ENCODE measurements at places on chromosomes 6 and 20. TPM values are rescaled to one million over a fixed set of nuclear protein-coding genes. Genes with fewer than 3 reads are reported as not detected.

DNA sequence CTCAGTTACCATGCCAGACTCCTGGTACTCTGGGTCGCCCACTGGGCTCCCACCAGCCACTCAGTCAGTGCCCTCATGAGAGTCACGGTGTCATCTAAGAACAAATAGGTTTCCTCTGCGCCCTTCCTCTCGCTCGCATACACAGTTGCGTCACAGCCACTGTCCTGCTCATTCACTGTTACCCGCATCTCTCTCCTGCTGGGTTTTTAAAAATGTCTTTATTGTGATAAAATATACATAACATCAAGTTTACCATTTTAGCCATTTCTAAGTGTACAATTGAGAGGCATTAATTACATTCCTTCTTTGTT is 4.0 kb downstream of the TEAD3 start:
- H3K27me3 ChIP-seq, result peaks cover 14% of the 10 kb centered on the region
- DNase-seq, result no peak
- peaks cover 21% of the 10 kb centered on the region for H3K4me1 ChIP-seq

- peak overlapping the region; percentile 98 for H3K27ac ChIP-seq
- no peaks in the 10 kb centered on the region for H3K27me3 ChIP-seq
- peak overlapping the region; percentile 41 for H3K4me3 ChIP-seq
- peak; percentile 61 for DNase-seq
- peaks cover 32% of the 10 kb centered on the region for H3K36me3 ChIP-seq
Observed at GRCh38 chr6:159061805-159062563, 17.2 kb upstream of the TAGAP start.

The CLIC5 gene
- total RNA-seq, result 3.8 TPM

The PTPRK gene
- 1.7 TPM for total RNA-seq

DNA sequence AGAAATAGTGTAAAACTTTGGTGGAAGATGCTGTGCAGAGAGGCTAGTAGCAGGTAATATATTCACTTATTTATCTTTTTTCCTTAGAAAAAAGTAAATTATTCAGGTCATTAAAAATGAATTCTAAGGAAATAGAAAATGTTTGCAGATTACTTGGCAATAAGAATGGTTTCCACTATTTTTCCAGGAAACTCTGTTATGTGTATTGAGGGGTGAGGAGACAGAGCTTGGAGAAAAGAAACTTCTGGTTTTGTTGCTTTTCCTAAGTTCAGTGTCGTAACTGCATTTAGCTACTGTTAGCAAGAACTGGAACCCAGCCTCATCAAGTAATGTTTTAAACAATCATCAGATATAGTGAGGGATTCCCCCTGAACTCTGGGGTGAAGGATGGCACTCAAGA is 79.2 kb upstream of the SMLR1 start:
- no peaks in the 10 kb centered on the region for H3K27me3 ChIP-seq
- H3K4me1 ChIP-seq, result no peaks in the 10 kb centered on the region
- H3K27ac ChIP-seq, result no peak overlapping the region
- H3K36me3 ChIP-seq, result peaks cover 3% of the 10 kb centered on the region
- DNase-seq, result no peak
- H3K4me3 ChIP-seq, result no peak overlapping the region

The ZNF337 gene
- total RNA-seq, result 14.5 TPM

DNA sequence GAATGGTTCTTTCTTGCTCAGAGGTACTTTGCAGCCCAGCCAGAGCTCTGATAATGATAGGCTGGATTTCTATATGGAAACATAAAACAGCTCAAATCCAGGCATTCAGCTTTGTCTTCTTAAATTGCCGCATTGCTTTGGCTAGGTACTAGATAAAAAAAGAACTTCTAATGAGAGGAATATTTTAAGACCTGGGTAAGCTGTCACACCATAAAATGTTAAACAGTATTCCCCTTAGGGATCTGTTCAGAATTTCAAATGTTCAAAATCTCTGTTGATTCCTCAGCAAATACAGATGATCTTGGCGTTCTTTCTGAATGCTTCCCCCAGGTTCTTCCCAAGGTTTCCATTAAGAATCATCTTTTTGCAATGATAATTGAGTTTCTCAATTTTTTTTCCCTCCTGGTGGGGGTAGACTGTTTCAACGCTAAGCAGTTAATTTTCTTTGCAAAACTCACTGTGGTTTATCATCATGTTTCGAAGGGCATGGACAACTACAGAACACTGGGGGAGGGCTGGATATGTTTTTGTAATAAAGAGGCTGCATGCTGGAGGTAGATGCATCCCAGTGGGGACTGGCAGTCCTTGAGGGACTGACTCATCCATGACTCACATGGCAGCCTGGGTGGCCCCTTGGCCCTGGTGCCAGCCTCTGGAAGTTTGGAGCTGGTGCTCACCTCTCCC is 31.0 kb downstream of the TIAM2 start:
- DNase-seq, result no peak
- no peak overlapping the region for H3K27ac ChIP-seq
- no peaks in the 10 kb centered on the region for H3K27me3 ChIP-seq
- H3K4me3 ChIP-seq, result no peak overlapping the region
- no peaks in the 10 kb centered on the region for H3K36me3 ChIP-seq

DNA sequence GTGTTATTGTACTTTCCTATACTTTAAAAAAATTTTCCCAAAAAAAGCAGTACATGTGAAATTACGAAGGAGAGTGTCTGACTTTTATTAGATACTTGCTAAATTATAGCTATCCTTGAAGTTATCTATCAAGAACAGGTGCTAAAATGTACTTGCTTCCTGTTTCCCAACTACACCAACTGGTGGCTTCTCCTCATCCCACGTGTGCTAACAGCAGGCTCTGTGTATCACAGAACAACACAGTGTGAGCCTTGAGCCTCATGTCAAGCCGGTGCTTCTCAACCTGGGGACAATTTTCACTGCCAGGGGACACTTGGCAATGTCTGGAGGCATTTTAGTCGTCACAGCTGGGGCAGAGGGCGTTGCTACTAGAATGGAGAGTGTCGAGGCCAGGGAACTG is 36.2 kb upstream of the CDYL start:
- peaks cover 2% of the 10 kb centered on the region for H3K27me3 ChIP-seq
- H3K4me1 ChIP-seq, result no peaks in the 10 kb centered on the region
- H3K27ac ChIP-seq, result no peak overlapping the region
- H3K36me3 ChIP-seq, result no peaks in the 10 kb centered on the region
- H3K4me3 ChIP-seq, result no peak overlapping the region

The FAM50B gene
- 12.7 TPM for total RNA-seq

The SLC22A1 gene
- 0.25 TPM for total RNA-seq

DNA sequence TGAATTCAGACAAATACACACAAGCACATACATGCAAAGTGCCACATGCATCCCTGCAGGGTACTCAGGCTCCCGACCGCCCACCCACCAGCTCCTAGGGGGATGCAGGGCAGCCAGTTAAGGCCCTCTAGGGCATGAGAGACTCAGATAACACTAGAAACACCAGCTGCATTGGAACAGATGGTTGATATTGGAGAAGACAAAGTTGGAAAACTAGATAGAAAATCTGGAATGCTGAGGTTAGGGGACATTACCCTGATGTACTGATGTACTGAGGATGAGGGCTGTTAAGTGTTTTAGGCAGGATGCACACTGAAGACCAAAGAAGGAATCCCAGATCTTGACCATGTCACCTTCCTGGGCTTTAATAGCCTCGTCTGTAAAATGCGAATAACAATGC is 134.6 kb upstream of the ECI2 start:
- no peak for DNase-seq
- no peak overlapping the region for H3K4me3 ChIP-seq
- no peaks in the 10 kb centered on the region for H3K36me3 ChIP-seq
- H3K27ac ChIP-seq, result no peak overlapping the region
- H3K27me3 ChIP-seq, result peaks cover 5% of the 10 kb centered on the region
- H3K4me1 ChIP-seq, result no peaks in the 10 kb centered on the region

The PCSK2 gene
- total RNA-seq, result not detected

DNA sequence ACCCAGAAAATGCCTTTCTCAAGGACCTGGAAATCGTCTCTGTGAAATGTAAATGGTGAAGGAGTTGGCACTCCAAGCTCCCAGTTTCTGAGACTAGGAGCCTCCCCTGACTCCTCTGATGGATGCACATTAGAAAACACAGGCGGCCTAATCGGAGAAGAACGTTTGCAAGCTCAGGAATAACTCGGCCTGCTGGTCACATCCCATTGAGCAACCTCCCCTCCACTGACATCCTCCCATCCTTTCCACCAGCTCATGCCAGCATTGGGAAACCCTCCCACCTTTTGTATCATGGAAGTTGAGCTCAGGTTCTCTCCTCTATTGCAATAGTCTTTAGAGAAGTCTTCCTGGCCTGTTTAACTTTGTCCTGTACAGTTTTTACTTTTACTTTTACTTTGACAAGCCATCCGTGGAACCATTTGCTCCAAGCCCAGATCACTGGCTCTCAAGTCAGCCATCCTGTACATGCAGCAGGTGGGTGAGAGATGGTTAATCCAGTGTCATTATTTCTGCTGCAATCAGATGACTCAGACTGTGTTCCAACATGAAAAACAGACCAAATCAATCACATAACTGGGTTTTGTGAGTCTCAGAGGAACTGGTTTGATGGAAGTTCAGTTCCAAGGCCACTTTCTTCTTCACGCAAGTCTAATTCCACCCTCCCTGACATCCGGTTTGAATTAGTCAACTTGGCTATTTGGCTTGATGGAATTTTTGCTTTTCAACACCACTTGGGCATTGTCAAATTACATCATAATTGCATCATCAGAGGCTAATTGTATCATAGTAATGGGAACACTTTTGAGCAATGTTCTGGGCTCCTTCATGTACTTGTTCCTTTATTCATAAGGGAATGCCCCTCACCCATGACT is 619.4 kb upstream of the CDH4 start:
- no peaks in the 10 kb centered on the region for H3K4me1 ChIP-seq
- no peaks in the 10 kb centered on the region for H3K36me3 ChIP-seq
- H3K27ac ChIP-seq, result no peak overlapping the region
- H3K27me3 ChIP-seq, result no peaks in the 10 kb centered on the region

- no peak for DNase-seq
- H3K4me3 ChIP-seq, result no peak overlapping the region
- H3K27ac ChIP-seq, result no peak overlapping the region
- H3K4me1 ChIP-seq, result peaks cover 28% of the 10 kb centered on the region
Observed at GRCh38 chr6:118677193-118677592, 25.8 kb upstream of the CEP85L start.

DNA sequence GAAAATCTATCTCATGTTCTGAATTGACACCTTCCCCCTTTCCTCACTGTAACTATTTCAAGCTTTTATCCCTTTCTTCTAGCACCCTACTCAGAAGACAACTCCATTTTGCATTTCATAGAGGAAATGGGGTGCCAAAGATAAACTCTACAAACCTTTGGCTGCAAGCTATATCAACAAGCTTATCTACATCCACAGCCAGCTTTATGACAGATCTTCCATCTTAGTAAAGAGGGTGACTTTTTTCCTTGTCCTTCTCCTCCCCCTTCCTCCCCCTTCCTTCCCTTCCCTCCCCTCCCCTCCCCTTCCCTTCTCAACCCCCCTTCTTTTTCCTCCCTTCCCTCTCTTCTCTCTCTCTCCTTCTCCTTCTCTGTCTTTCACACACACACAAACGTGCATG is 58.0 kb upstream of the OLIG3 start:
- H3K4me1 ChIP-seq, result peaks cover 4% of the 10 kb centered on the region
- peaks cover 13% of the 10 kb centered on the region for H3K36me3 ChIP-seq
- no peak overlapping the region for H3K4me3 ChIP-seq
- peaks cover 13% of the 10 kb centered on the region for H3K27me3 ChIP-seq
- no peak for DNase-seq

DNA sequence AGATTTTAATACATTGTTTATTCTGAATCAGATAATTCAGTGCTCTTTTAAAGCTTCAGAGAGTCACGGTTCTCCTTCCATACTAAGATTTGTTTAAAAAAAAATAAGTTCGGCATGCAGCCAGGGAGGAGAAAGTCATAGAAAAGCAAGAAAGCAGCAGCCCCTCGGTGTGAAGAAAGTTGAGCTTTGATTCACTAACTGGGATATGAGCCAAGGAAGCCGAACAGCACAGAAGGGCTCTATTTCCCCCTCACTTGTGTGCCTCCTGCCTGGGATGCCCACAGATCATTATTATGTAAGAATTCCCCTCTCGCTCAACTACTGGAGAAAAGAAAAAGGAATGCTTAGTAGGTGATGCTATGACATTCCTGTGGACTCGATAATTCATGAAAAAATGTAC is 69.3 kb upstream of the SYNJ2 start:
- H3K4me1 ChIP-seq, result peaks cover 8% of the 10 kb centered on the region
- DNase-seq, result no peak
- H3K36me3 ChIP-seq, result peaks cover 13% of the 10 kb centered on the region

DNA sequence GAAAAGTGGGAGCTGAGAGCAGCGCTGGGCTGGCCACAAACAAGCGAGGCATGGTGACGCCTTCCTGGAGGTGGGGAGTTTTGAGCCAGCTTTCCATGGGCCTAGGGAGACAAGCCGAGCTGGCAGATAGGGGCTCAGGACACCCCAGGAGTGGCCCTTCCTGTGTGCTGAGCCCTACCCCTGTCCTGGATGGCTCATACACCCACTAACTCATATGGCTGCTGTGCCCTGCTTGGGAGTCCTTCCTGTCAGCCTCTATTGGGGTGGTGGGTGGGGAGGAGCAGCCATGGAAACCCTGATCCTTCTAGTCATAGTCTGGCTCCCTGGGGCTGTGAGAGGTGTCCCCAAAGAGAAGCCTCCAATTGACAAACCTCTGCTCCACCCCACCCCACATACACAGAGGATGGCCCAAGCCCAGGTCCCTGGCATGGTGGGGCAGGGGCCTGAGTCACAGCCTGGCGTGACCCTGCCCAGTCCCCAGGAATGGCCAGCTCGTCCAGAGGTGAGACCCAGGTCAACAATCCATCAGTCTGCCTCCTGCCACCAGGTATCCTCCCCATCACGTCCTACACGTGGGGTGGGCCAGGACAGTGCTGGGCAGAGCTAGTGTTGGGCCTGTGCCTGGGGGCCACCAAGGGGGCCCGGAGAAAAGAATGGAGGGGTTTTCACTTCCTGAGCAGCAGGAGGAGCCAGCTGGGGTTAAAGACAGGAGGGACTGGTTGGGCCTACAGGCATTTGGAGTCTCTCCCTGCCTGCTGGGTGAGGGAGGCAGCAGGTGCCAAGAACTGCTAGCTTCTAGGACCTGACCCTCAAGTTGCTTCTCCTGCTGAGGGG is 52.2 kb downstream of the MRPL14 start:
- no peak for DNase-seq
- peaks cover 26% of the 10 kb centered on the region for H3K4me1 ChIP-seq
- H3K36me3 ChIP-seq, result no peaks in the 10 kb centered on the region
- peak overlapping the region; percentile 80 for H3K27ac ChIP-seq
- H3K27me3 ChIP-seq, result peaks cover 13% of the 10 kb centered on the region

The DYNLT1 gene
- 81.4 TPM for total RNA-seq

The TPBG gene
- total RNA-seq, result 0.50 TPM

- no peaks in the 10 kb centered on the region for H3K27me3 ChIP-seq
- peaks cover 2% of the 10 kb centered on the region for H3K36me3 ChIP-seq
- no peak overlapping the region for H3K4me3 ChIP-seq
- DNase-seq, result no peak
Observed at GRCh38 chr6:89360415-89360999, 8.0 kb upstream of the UBE2J1 start.

GRCh38 chr6:12848964-12849808 is 132.6 kb downstream of the PHACTR1 start:
- H3K36me3 ChIP-seq, result no peaks in the 10 kb centered on the region
- no peak for DNase-seq
- H3K4me1 ChIP-seq, result no peaks in the 10 kb centered on the region

- DNase-seq, result no peak
- H3K36me3 ChIP-seq, result no peaks in the 10 kb centered on the region
- no peak overlapping the region for H3K4me3 ChIP-seq
- no peaks in the 10 kb centered on the region for H3K27me3 ChIP-seq
Observed at GRCh38 chr20:7490288-7490687, 450.0 kb downstream of the HAO1 start.

The RAB44 gene
- total RNA-seq, result 0.15 TPM

Data from activated CD4-positive, alpha-beta T cell treated with anti-CD3 and anti-CD28 coated beads, Interleukin-2, amount 10 ng/mL, durations not matched to agents 7 days and 5 days (primary cell).